ENCODE measurements at places on chromosomes 2 and 18. TPM values are rescaled to one million over a fixed set of nuclear protein-coding genes. Genes with fewer than 3 reads are reported as not detected.

GRCh38 chr2:152025678-152026287 lies 73.1 kb downstream of the CACNB4 start:
- peak; percentile 77 for DNase-seq

- DNase-seq: no peak
Measured at GRCh38 chr2:222572751-222573174, 83.1 kb downstream of the FARSB start.

Gene TBR1
- polyA plus RNA-seq: 0.04 TPM

- no peak for DNase-seq
Measured at GRCh38 chr2:153886833-153887232, 15.1 kb downstream of the GALNT13 start.

Gene UPP2
- polyA plus RNA-seq: 3.0 TPM

DNA sequence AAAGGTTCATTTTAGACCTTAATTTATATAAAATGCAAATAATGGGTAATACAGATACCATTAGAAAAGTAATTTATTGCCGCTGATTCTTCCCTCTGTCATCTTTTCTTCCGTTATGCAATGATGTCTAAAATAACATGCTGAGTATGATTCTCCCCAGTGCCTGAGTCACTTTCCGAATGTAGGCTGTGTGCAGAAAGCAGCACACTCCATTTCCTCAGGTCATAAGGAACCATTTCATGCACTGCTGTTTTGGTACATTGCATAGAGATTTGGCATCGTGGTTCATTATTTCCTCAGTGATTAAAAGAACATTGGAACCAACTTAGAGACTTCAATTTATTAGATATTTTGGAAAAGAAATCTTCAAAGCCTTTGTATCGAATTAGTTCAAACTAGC lies 173.5 kb downstream of the CDH2 start:
- no peak for DNase-seq

Gene CYP26B1
- polyA plus RNA-seq: 12.6 TPM

- no peak for DNase-seq
Measured at GRCh38 chr2:178767094-178768060, 39.8 kb downstream of the TTN start.

Gene GULP1
- 64.1 TPM for polyA plus RNA-seq

DNA sequence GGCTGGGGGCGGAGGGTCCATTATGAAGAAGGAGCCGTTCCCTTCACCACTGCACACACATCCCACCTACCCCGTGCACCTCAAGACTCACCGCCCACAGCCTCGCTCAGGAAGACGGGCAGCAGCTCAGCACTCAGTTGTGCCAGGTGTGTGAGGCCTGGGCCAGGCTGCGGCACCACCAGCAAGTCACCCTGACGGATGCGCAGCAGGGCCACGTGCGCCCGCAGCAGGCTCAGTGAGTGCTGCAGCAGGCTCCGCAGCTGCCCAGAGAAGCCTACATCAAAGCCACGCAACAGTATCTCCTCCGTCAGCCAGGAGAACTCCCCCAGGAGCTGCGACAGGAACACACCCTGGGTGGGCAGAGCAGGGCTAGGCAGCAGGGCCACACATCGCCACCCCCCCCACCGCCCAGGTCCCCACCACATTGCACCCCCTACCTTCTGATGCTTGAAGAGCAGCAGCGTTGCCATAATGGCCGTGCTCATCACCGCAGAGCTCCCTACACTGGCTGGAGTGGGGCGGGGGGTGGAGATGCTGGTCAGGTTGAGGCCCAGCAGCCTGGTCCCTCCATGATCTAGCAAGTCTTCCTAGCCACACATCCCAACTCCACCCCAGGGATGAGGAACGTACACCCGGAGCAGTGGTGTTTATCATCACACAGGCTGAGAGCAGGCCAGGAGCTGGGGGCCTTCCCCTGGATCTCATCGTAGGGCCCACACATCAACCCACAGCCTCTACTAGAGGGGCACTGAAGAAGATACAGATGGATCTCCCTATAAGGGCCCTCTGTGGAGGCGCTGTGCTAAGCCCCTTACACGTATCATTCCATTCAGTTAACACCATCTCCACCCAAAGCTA lies 10.2 kb downstream of the GPAT2 start:
- no peak for DNase-seq

- no peak for DNase-seq
Measured at GRCh38 chr2:235723811-235724465, 230.1 kb downstream of the AGAP1 start.

Gene C18orf54
- polyA plus RNA-seq: 11.0 TPM

DNA sequence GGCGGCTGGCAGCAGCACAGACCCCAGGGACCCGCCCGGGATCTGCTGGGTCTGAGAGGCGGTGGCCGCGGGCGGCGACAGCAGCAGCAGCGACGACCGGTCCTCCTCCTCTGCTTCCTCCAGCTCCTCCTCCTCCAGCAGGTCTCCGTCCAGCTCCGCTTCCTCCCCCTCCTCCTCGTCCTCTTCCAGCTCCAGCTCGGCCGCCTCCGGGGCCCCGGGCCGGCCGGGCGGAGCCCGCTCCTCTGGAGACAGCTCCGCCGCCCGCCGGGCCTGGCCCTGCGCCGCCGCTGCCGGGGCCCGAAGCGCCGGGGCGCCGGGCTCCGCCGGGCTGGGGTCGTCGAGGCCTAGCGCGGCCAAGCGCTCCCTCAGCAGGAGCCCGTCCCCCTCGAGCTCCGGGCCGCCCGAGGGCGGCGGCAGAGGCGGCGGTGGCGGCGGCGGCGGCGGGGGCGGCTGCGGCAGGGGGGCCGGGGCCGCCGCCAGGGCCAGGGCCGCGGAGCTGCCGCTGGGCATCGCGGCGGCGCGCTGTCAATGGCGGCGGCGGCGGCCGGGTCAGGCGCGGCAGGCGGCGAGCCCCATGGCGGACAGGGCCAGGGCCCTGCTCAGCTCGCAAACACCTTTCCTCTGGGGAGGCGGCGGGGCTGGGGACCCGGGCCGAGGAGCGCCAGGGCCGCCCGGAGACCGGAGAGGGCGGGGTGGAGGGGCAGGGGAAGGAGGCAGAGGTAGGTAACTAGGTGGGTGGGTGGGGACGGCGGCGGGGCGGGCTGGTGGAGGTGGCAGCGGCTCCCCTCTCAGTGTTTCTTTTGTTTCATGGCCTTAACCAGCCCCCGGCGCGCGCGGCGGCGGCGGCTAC lies 445 bp downstream of the MEX3C start:
- DNase-seq: peak; percentile 23

- DNase-seq: no peak
Measured at GRCh38 chr2:30371028-30371689, 75.9 kb upstream of the LCLAT1 start.
